Stimulated activated CD4-positive, alpha-beta T cell treated with anti-CD3 and anti-CD28 coated beads, Interleukin-12 subunit alpha, Interleukin-12 subunit beta, amount 100 ng/mL, for 48 hours (primary cell): ENCODE measurements at places on chromosomes 5 and 9.

DNA sequence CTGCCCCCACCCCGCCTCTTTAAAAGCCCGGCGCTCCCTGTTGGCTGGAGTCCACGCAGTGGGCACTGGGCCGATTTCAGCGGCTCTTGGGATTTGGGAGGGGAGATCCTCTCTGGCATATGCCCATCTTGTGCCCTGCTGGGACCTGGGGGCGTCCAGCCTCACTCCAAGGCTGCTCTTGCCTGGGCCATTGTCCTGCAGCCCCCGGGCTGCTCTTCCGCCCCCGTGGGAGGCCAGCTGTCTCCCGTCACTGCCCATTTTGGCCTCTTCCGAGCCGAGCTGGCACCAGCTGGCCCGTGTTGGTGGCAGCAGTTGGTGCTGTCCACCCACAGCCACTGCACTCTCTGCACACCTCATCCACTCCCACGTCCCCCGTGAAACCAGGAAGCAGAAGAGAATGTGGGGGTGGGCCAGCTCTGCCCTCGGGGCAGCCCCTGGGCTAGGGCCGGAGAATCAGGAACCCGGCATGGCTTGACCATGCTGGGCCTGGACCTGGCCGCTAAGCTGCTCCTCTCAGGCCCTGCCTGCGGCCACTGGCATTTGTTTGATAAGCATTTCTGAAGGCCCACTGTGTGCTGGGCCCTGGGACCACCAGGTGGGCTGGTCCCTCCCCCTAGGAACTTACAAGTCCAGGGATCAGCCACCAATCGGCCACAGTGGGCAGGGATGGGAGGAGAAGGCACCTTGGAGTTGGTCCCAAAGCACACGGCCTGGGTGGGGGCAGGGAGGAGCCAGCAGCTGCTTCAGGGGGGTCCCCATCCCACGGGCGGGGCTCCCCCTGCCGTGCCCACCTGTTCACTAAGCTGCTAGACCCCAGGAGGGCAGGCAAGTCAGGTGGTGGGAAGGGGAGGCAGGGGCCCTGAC is 2.2 kb downstream of the C8G start:
- no peak for DNase-seq

- no peak for DNase-seq
Observed at GRCh38 chr5:67765697-67766096, 449.9 kb upstream of the PIK3R1 start.

- no peak for DNase-seq
Observed at GRCh38 chr5:156409834-156410233, 82.9 kb downstream of the SGCD start.

GRCh38 chr5:1548702-1549474 is 25.1 kb upstream of the LPCAT1 start:
- DNase-seq: no peak

DNA sequence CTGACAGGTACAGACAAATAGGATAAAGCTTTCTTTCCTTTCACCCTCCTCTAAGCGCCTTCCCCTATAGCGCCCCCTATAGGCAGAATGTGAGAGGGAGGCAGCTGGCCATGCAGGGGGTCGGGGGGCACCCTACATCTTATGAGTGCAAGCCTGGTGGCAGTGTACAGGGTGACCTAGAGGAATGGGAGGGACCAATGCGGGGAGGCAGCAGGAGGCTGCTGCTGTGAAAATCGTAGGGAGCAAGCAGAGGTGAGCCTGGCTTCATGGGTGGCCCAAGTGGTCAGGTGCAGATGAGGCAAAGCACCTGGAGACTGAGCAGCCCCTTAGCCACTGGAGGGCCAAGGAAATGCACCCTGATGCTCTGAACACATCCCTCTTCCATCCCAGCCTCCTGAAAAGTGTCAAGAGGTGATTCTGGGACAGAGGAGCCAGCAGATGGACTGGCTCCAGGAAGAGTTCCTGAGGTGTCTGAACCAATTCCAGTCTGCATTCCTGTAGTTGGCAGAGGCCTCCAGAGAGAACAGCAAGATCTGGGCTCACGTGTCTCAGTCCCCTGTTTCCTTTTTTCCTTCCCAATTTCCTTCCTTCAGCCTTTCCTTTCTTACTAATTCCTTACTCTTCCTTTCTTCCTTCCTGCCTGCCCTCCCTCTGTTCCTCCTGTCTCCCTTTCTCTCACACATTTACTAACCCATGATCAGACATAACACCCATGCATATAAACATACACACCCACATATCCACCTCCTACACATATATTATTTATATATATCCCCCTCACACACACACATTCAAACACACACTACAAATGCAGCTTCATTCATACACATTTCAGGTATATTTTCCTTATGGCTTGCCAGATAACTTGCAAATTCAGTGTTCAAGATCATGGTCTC is 32.8 kb upstream of the GALNT10 start:
- DNase-seq: no peak

- DNase-seq: no peak
Observed at GRCh38 chr9:114804505-114804904, 1.3 kb downstream of the TNFSF15 start.

DNA sequence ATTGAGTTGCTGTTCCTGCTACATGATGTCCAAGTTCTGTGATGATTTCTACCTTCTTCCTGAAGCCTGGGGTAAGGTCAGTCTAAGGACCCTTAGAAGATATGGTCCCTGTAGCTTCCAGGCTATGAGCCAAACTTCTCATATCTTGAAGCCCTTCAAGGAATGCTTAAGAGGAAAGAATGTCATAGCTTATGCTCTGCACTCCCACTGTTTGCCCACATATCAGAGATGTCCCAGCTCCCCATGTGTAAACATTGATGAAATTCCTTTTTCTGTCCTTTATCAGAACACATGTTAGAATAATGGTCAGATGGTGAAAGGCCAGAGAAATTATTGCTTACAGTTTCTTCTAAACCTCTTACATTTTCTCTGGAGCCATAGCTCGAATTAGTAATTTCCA is 41.4 kb upstream of the RUSC2 start:
- no peak for DNase-seq

GRCh38 chr5:157546456-157547100 is 29.0 kb downstream of the ADAM19 start:
- DNase-seq: no peak

- DNase-seq: no peak
Observed at GRCh38 chr9:87510252-87510683, 12.6 kb downstream of the DAPK1 start.

DNA sequence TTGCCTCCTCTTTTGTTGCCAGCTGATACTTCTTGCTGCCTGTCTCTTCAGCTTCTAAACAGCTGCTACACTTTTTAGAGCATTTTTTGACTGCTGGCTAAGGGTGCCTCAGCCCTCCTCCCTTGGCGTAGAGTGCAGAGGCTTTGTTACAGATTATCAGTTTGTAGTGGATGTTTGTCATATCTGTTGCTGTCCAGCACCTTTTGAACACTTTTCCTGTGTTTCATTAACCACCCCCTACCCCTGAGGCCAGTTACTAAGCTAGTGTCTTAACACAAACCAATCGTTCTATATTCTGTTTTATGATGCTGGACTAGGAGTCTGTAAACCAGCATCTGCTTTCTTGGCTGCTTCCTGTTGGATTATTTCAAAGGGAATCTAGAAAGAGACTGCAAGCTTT is 441.5 kb downstream of the DNAH5 start:
- DNase-seq: no peak

- DNase-seq: no peak
Observed at GRCh38 chr9:125758986-125759763, 12.0 kb downstream of the PBX3 start.

GRCh38 chr5:137734962-137735554 is 831 bp downstream of the KLHL3 start:
- no peak for DNase-seq

- DNase-seq: no peak
Observed at GRCh38 chr5:145130996-145131395, 704.1 kb downstream of the PRELID2 start.

DNA sequence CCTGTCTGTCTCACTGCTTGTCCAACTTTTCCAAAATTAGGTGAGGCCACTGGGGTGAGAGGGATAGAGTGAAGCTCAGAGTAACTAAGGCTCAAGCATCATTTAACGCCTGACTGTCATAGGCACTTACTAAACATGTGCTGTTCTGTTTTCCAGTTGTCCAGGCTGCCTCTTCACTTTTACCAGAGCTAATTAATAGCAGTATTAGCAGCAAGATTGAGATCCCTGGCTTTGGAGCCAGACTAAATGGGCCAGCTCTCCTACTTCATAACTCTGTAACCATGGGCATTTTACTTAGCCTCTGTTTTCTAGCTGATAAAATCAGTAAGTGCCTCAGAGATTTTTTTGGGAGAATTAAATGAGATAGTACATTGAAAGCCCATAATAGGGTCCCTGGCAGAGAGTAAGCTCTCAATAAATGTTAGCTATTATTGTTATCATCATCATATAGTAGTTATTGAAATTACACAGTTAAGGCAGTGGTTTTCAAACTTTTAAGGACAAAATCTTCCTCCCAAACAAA is 146.2 kb upstream of the LHFPL2 start:
- no peak for DNase-seq

DNA sequence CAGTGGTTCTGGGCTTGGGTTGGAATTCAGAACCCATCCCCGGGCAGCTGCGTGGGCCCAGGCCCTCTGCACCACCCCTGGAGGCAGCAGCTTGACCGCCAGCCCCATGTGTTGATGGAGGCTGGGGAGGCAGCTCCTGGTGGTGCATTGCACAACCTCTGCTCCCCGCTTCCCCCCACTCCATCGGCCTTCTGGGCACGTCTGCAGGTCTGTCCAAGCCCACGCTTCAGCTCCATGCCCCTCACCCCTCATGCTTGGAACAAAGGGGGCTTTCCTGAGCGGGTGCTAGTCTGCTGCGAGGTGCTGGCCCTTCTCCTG is 1.4 kb downstream of the NCS1 start:
- DNase-seq: no peak

- no peak for DNase-seq
Observed at GRCh38 chr5:63127054-63127453, 548.4 kb downstream of the LRRC70 start.

DNA sequence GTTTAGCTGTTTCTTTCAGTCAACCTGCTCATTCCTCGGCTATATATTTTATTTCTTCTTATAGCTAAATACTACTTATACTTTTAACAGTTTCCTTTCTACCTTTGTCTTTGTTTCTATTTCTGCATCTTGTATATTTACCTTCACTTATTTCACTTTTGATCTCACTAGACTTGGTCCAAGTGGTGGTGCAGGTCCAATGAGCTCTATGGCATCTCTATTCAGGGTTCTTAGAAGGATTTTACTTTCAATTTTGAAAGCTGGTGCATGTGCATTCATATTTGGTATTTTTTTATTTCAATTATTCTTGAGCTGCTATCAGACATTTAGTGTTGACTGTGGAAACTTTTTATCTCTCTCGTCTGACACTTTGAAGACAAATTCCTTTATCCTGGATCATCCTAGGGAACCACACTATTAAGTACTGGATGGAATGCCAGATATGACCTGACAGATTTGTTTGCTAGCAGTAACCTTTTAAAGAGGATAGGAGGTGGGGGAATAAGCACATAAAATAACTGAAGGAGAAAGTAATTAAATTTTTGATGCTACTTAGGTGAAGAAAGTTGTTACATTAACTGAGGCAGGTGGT is 123.1 kb upstream of the PJA2 start:
- no peak for DNase-seq

DNA sequence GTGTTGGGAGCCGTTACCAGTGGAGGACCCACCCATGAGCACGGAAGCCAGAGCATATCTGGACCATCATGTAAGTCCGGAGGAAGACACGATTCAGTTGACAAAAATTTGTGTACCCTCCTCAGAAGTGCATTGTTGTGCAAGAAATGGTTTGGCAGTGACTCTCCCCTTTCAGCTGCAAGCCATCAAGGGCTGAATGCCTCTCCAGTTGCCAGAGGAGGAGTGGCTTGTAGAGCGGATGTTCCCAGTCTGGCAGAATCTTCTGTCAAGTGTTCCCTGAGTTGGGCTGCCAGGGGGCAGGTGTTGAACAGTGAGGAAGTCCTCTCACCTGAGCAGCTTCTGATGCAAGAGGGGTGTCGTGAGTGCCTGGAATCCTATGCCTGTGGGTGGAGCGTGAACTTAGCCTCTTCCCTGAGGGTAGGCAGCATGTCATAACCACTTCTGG is 27.6 kb upstream of the CDKN2AIPNL start:
- no peak for DNase-seq

DNA sequence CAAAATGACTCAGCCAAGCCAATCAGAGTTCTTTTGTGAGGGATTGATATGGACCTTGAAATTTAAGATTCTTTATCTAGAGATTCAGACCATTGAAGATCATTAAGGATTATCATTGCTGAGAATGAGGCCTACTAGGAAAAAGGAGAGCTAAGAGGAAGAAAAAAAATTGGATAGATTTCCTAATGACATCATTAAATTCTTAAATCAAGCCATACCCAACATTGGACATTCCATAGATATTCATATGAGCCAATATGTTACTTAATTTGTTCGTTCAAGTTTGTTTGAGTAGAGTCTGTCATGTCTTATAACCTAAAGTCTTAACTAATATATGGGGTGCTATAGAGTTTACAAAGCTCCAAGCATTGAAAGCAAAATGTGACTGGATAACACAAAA is 727.9 kb upstream of the SEMA6A start:
- no peak for DNase-seq

- no peak for DNase-seq
Observed at GRCh38 chr9:134860510-134860909, 20.1 kb upstream of the FCN2 start.

GRCh38 chr5:27594141-27594540 is 555.8 kb upstream of the CDH9 start:
- no peak for DNase-seq

DNA sequence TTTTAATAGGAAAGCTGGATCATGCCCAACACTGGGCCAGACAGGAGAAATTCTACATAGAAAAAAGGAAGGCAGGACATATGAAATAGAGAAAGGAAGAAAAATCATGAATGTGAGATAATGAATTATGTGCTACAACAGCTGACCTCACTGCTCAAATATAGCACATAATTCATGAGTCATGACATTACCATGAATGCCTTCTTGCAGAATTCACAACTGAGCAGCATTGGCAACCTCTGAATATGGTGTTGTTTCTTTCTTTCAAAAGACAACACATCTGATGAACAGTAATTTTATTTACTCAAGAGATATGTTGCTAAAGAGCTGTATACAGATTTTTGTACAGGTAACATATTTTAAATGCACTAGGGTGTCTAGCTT is 34.4 kb downstream of the APBA1 start:
- no peak for DNase-seq

- DNase-seq: no peak
Observed at GRCh38 chr9:37943345-37944265, 39.7 kb upstream of the SLC25A51 start.

DNA sequence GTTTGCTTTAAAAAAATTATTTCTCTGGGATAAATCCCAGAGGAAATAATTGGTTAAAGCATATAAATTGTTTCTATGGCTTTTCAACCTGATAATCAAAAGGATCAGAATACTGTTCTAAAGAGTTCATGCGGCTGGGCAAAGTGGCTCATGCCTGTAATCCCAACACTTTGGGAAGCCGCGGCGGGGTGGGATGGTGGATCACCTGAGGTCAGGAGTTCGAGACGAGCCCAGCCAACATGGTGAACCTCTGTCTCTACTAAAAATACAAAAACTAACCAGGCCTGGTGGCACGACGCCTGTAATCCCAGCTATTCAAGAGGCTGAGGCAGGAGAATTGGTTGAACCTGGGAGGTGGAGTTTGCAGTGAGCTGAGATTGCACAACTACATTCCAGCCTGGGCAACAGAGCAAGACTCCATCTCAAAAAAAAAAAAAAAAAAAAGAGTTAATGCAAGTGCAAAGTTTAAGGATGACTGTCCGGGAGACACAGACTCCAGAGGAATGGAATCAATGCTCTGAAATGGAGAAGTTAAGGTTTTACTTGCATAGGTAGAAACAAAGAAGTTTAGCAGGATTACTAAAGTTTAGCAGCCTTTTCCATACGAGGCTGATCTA is 16.6 kb upstream of the GRHPR start:
- no peak for DNase-seq

GRCh38 chr5:55104036-55104772 is 1.8 kb downstream of the GZMA start:
- DNase-seq: no peak
